ENCODE measurements at places on chromosomes 1 and 21. TPM values are rescaled to one million over a fixed set of nuclear protein-coding genes. Genes with fewer than 3 reads are reported as not detected.

DNA sequence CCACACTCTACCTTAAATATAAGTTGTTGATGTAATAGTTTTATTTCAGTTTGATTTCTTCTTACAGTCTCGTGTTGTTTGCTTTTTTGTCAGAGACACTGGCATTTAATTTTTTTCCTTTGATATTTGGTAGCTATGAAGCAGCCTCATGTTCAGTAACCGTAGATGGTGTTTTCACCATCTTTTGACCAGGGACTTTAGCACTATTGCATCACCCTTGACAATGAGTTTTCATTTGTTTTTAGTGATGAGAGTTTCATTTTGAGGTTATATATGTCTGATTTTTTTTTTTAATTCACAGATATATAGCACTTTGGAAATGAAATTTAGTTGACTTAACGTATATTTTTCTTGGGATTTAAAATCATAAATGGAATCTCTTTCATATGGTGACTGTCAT is 36.2 kb downstream of the CEP350 start:
- DNase-seq = no peak

- DNase-seq = peak; percentile 93
Measured at GRCh38 chr1:153795330-153795837, 20.2 kb downstream of the SLC27A3 start.

GRCh38 chr1:93614986-93615581 is 66.6 kb downstream of the BCAR3 start:
- no peak for DNase-seq

- no peak for DNase-seq
Measured at GRCh38 chr1:234272656-234273312, 100.5 kb upstream of the COA6 start.

- DNase-seq = no peak
Measured at GRCh38 chr1:12015001-12015491, 4.3 kb upstream of the MIIP start.

- DNase-seq = no peak
Measured at GRCh38 chr1:247905181-247905580, 9.8 kb downstream of the OR2W3 start.

DNA sequence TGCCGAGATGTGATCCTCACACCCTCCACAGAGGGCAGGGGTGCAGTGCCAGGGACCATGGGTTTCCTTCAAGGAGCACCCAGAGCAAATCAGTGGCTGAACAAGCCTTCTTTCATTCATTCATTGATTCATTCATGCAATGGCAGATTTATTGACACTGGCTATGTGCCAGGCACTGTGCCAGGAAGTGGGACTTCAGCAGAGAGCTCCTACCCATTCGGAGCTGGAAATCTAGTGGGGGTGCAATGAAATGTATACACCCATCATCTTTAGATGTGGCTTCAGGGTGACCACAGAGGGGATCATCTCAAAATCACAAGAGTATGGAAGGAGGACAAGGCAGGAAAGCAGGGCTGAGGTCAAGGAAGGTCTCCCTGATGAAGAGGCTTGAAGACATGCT is 18.9 kb downstream of the SLC6A9 start:
- no peak for DNase-seq

- DNase-seq = peak; percentile 80
Measured at GRCh38 chr1:17617787-17618557, 78.5 kb downstream of the ARHGEF10L start.

DNA sequence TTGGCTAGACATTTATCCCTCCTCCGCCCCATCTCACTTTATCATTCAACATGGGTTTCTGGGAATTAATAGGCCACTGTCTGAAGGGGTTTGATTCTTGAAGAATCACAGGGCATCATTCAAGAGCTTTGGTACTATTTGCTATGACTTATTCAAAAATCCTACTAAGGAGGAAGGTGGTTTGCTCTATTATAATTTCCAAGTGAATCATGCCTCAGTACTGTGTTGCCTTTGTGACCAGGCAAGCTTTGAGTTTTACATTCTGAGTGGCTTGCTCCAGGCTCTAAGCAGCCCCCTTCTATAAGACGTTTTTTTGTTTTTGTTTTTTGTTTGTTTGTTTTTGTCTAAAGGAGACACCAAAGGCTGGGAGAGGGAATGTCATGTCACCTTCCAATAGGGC is 2.6 kb downstream of the C1orf21 start:
- DNase-seq = no peak

GRCh38 chr1:160081261-160081936 is at the start of gene KCNJ9:
Gene KCNJ9 (plus strand): TSS chr1:160081538. CDS start chr1:160084031, 2,493 bp downstream.
- no peak for DNase-seq

DNA sequence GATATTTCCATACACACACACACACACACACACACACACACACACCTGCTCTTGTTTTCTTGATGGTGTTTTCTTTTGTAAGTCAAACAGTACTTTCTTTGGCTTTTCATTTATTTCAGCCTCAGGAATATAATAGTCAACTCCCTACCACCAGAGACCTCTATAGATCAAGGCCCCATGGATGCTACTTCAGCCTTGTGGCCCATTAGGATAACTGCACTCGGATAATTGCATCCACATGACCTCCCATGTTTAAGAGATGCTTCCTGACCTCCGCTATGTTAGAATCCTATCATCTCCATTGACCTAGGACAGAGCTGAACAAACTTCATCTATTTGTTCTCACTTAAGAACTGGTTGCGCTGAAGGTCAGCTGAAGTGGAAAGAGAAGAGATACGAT is 1094.0 kb upstream of the B3GALT2 start:
- DNase-seq = no peak

GRCh38 chr1:81155131-81155530 is 645.6 kb upstream of the ADGRL2 start:
- DNase-seq = no peak

GRCh38 chr1:200380589-200381021 is 29.2 kb downstream of the ZNF281 start:
- no peak for DNase-seq

DNA sequence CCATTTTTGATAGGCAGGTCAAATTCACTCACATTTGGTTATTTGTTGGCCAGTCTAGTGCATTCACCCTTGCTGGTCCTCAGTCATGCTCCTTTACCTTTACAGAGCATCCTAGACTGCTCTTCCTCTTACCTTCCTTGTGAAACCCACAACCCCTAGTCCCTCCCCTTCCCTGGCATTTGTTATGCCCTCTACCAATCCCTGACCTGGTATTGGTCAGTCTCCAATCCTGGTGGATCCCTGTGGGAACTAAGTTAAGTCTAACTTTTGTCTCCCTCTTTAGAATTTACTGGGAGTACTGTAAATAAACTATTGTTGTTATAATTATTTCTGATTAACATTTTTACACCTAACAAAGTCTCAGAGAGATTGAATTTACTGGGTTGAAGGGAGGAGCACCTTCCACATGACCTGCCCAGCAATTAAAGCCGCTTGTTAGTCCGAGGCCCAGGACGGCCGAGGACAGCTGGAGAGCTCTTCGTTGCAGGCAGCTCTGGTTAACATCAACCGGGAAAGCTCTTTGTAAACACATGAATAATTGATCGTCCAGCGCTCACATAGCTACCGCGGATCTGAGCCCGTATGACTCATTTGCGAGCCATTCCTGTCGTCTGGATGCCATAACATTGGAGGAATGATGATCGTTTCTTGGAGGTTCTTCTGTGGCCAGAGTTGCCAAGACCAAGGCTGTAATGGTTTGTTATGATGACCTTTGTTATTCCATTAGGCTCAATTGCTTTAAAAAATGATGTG is 31.9 kb downstream of the MTARC1 start:
- no peak for DNase-seq

GRCh38 chr1:10514490-10515235 is 39.9 kb downstream of the PEX14 start:
- no peak for DNase-seq

DNA sequence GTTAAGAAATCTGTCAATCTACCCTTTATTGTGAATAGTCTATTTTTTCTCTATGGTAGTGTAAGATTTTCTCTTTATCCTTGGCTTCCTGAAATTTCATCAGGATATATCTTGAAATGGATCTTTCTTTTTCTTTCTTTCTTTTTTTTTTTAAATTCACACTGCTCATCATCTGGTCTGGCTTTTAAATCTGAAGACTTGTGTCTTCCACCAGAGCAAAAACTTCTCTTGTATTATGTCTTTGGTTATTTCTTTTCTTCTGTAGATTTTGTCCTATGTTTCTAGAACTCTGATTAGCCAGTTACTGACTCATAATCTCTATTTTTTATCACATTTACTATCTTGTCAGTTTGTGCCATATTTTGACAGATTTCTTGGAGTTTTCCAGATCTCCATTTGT is 133.8 kb upstream of the LMO4 start:
- DNase-seq = no peak

DNA sequence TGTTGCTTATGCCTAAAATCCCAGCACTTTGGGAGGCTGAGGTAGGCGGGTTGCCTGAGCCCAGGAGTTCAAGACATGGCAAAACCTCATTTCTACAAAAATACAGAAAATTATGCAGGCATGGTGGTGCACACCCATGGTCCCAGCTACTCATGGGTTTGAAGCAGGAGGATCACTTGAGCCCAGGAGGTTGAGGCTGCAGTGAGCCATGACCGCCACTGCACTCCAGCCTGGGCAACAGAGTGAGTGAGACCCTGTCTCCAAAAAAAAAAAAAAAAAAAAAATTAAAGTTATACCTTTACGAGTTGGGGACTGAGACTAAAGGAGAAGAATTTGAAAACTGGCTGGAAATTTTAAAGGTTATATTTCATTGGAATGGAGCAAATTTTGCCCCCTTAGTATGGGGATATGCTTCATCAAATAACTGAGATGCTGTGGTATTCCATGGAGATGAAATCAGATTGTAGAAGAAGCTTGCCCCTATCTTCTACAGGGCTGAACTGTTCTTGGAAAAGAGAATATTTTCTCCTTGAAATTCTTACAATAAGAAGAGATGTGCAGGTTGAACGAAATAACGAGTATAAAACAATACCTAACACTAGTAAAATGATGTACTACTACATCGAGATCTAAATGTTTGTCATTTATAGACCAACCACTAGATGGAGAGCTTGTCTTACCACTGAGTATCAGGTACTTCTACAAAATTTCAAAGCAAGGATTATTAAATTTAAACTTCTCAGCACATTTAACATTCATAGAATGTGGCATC is 34.9 kb upstream of the SCYL3 start:
- DNase-seq = no peak

DNA sequence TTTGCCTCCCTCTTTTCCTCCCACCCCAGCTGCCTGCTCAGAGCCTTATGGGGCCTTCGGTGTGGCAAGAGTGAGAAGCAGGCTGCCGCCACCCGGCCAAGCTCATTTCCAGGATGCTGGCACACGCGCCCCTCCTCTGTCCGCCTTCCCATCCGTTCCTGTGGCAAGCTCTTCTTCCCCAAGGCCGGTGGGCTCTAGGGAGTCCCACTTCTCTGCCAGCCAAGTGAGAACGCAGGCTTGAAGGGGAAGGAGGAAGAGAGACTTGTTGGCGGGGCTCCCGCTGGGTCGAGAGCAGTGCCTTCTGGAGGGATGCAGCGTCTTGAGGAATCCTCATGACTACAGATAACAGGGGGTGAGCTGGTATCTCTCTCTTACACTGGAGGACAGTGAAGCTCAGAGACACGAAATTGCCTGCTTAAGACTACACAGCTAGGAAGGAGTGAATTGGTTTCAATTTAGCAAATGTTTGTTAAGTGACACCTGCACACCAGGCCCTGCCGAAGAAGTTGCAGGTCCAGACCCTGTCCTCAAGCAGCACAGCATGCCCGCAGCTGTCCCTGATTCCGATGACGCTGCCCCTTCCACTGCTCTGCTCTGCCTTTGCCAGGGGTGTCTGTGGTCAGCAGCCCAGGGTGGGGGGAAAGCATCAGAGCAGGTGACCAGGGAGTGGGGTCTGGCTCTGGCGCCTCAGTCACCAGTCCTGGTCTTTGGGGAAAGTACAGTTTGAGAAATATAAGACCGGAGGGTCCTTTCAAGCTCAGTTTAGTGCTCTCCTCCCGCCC is 40.1 kb upstream of the FOXO6 start:
- no peak for DNase-seq

DNA sequence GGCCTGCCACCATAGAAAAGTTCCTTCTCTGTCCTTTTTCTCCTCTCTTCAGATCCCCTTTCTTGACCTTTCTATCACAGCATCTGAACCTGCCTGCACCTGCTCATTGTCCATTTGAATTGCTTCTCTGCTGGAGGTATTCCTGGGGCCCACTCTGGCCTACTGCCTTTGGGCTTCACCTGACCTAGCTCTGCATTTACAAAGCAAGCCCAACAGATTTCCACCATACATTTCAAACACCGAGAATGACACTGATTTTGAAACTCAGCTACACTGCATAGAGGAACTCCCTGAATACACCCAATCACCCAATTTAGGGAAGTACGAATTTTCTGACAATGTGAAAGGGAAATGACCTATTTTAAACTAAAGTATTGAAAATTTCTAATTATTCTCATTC is 284.5 kb upstream of the USP25 start:
- no peak for DNase-seq

DNA sequence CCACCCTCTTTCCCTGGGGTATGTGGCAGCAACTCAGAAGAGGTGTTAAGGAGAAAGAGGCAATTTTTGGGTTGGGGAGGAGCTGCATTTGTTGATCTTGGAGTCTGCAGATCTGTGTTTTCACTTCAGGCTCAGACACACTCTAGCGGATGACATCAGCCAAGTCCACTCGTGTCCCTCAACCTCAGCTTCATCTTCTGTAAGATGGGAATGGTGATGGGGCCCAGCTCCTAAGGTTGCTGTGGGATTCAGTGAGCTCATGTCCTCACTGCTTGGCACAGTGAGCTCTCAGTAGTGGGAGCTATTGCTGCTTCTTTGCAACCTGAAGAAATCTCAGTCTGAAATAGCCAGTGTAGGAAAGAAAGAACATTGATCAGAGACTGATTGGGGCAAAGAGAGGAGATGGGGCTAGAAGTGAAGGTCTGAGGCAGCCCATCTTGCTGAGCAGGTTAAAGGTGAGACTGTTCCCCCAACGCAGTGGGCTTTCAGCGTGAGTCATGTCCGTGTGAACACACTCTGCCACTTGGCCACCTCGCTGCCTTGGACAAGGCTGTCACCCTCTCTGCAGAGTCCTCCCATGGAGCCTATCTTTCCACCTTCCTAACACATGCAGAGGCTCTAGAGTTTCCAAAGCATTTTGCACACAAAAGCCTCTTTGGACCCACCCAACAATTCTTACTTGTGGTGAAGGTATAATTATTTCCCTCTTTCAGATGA is 56.0 kb upstream of the CITED4 start:
- no peak for DNase-seq

LRRC53 gene
- not detected for total RNA-seq

FCRL3 gene
- not detected for total RNA-seq

HP1BP3 gene
- 225 TPM for total RNA-seq

GPR161 gene
- total RNA-seq = 30.8 TPM

MRPS21 gene
- total RNA-seq = 68.3 TPM

BRDT gene
- not detected for total RNA-seq

TCHH gene
- total RNA-seq = not detected
